T-cell (primary cell): ENCODE measurements at places on chromosomes 7 and 10. TPM values are rescaled to one million over a fixed set of nuclear protein-coding genes. Genes with fewer than 3 reads are reported as not detected.

The DRGX gene
- not detected for total RNA-seq

The FOXI2 gene
- not detected for total RNA-seq

The ANKRD30A gene
- total RNA-seq = not detected

The BMPER gene
- total RNA-seq = not detected

DNA sequence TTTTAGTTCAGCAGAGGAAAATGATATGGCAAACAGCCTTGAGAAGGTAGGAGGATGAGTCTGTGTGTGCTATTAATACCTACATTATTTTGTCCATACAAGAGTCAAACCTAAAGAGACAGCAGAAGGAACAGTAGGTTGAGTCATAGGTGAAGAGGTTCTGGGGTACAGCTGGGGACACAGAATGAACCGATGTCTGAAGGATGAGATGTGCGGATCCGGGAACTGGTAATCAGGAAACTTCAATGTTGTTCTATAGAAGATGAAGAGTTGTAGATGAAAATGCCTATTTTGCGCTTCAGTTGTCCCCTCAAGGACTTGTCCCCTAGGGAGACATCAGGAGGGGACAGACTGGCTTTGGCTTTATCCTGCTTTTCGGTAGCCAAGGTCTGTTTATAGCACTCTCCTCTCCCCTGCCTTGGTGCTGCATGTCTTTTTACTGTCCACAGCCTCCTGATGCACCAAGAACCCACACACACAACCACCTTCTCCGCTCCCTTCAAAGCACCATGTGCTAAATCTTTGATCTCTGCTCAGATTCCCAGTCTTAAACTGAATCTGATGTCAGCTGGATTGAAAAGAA is 94.6 kb downstream of the GNAT3 start:
- no peak for DNase-seq

GRCh38 chr10:75658496-75658895 is 227.1 kb downstream of the LRMDA start:
- DNase-seq = no peak

- no peak for DNase-seq
Measured at GRCh38 chr7:155461631-155462030, 3.7 kb downstream of the EN2 start.

DNA sequence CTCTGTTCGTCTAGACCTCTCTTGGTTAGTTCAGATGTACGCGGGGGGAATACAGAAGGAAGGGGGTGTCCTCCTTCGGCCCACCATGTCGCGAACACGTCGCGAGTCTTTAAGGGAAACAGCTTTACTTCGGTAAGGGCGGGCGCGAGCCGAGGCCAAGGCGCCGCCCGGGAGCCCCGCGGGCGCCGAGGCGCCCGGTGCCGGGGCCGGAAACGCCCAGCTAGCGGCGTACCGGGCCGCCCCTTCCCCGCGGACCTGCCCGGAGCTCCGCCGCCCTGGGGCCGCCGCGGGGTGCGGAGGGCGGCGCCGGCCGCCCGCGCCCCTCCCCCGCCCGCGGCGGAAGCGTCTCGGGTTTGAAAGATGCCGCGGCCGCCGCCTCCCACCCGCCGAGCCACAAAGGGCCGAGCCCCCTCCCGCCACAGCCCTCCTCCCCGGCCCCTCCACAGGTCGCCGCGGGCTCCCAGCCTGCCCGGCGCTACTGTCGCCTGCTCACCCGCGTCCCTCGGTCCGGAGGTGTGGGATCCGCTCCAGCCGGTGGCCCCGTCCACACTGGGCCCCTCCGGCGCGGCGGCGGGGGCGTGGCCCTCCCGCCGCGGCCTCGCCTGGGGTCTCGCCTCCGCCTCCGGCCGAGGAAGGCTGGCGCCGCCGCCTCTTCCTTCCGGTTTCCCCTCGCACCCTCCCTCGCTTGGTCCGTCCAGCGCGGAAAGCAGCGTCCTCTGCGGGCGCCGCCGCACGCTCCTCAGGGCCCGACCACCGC is at the start of gene KBTBD2:
KBTBD2 (minus strand) TSS at position 718 of the 757 bp plus-strand sequence. CDS start 12,156 bp downstream, outside the sequence.
- peak; percentile 62 for DNase-seq

DNA sequence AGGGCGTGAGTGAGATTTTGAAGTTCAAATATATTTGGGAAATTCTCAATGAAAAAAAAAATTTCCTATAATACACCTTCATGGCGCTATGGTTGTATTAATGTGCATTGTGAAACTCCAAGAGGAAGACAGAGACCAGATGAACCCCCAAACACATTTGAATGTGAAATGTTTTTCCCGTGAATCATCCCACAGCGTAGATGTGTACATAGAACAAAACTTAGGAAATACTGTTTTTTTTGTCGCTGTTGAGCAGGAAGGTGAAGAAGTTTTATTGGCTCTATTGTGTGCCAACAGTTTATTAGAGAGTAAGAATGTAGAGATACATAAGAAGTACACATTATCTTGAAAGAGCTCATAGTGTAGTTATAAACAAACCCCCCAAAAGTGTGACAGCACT is 134.0 kb downstream of the KCND2 start:
- DNase-seq = no peak

DNA sequence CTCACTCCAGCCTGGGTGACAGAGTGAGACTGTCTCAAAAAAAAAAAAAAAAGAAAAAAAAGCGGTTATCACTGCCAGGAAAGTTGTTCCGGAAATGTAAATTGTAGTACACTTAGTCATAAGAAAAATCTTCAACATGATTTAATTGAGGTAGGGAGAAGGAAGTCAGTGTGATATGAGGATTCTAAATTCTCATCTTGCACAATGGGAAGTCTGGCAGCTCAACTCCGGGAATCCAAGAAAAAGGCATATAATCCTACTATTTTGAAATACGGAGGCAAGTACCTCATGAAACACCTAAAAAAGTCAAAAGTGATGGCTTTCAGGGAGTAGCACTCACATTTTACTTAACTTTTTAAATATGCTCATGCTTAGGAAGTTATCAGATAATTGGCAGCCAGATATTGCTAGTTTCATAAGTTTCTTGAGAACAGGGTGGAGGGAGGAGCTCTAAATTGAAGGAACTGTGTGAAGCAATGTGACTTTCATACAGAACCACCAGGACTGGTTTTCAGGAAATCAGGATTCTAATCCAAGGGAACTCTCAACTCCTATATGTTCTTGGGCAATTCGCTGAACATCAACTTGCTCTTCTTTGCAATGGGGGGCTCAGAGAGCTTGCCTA is 2.7 kb upstream of the C7orf25 start:
- DNase-seq = no peak
